ENCODE measurements at places on chromosomes 5 and 9. TPM values are rescaled to one million over a fixed set of nuclear protein-coding genes. Genes with fewer than 3 reads are reported as not detected.

- no peak overlapping the region for H3K4me3 ChIP-seq
- no peaks in the 10 kb centered on the region for H3K36me3 ChIP-seq
- no peak for DNase-seq
- H3K27ac ChIP-seq: no peak overlapping the region
- H3K4me1 ChIP-seq: peaks cover 43% of the 10 kb centered on the region
- no peaks in the 10 kb centered on the region for H3K27me3 ChIP-seq
Observed at GRCh38 chr9:90808890-90809685, 7.5 kb downstream of the SYK start.

DNA sequence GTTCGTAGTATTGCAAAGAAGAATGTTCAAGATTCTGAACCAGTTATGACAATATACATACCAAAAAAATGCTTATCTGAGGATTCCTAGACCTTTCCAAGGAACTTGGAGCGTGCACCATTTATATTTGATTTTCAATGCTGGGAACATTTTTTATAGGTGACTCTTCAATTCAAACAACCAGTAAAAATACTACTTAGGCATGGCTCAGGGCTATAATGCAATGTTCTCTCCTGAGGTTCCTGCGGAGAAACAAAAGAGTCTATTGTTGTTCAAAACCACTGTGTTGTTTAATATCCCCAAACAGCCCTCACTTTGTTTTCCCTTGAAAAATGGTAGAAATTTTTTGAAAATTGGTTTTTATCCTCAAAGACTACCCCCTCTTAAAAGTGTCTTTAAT lies 335.7 kb upstream of the IZUMO3 start:
- no peak overlapping the region for H3K4me3 ChIP-seq
- no peak for DNase-seq
- H3K36me3 ChIP-seq: no peaks in the 10 kb centered on the region

DNA sequence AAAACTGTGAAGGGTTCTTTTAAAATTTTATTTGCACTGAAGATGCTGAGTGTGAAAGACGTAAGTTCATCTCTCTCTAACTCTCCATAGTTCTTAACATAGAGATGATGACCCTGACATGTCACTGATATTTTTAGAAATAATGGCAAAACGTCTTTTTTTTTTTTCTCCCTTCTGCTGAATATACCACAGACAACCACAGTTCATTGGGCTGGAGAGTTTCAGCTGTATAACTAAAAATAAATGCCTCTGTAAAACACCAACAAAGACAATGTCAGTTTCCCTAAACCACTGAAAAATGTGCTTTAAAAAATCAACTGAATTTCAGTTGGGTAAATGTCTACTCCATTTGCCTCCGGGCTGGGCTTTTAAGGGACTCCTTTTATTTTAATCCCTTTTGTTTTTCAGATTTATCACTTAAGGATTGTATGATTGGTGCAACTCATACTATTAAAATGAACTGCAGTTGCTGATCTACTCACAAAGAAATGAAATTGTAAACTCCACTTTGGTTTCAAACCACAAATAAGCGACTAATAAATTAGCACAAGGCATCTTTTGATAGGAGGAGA lies 830.9 kb upstream of the WWC1 start:
- H3K27me3 ChIP-seq: no peaks in the 10 kb centered on the region
- no peak overlapping the region for H3K27ac ChIP-seq
- no peaks in the 10 kb centered on the region for H3K36me3 ChIP-seq

- peak overlapping the region; percentile 84 for H3K27ac ChIP-seq
- peak overlapping the region; percentile 59 for H3K4me3 ChIP-seq
- no peaks in the 10 kb centered on the region for H3K36me3 ChIP-seq
- peaks cover 7% of the 10 kb centered on the region for H3K4me1 ChIP-seq
- peaks cover 63% of the 10 kb centered on the region for H3K27me3 ChIP-seq
- no peak for DNase-seq
Observed at GRCh38 chr5:38557308-38557710, 863 bp upstream of the LIFR start.

Gene IL5
- not detected for total RNA-seq

Measured in thymus (tissue), 14 donors.